H1 (cell line): ENCODE measurements at places on chromosomes 2 and 18.

DNA sequence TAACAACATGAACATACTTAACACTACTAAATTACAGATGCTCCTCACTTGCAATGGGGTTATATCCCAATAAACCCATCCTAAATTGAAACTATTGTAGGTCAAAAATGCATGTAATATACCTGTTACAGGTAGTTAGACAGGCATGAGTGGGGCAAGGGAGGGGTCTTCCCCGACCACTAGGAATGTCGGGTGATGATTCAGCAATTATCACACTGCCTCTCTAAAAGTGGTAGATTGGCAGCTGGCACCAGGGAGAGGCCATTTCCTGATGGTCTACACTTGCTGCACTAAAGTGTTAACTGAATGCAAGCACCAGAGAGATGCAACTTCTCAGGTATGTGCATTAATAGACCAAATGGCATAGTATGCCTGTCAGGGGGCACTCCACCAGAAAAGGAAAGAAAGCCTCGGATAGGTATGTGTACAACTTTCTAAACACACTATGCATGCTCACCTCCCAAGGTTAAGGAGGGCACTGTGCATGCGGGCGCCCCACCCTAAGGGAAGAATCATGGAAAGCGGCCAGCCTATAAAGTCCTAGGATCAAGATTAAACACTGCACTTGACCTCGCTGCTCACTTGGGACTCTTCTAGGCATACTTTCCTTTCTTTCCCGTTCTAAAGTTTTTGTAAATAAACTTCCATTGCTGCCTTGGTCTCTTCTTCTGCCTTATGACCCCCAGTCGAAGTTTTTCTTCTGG lies 35.6 kb downstream of the PIGN start:
- no peak for DNase-seq

- DNase-seq = no peak
Measured at GRCh38 chr18:61466736-61467135, 133.5 kb downstream of the CDH20 start.

GRCh38 chr2:132550946-132551345 lies 119.1 kb downstream of the LYPD1 start:
- DNase-seq = no peak

DNA sequence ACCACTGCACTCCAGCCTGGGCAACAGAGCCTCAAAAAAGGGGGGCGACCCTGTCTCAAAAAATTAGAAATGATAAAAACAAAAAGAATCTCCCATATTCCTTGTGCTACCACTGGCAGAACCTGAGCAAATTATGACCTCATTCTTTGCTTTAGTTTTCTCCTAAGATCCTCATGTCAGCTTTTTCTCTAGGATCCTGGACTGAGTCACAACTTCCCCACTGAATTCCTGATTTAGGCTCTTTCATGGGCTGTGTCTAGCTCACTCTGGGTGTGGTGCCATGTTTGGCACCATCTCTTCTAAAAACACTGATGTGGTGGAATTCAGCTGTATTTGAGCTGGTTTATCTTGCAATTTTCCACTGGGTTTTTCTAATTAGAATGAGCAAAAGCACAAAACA lies 37.1 kb downstream of the EXOC6B start:
- no peak for DNase-seq

GRCh38 chr2:38409156-38410102 lies 32.4 kb upstream of the ATL2 start:
- no peak for DNase-seq

DNA sequence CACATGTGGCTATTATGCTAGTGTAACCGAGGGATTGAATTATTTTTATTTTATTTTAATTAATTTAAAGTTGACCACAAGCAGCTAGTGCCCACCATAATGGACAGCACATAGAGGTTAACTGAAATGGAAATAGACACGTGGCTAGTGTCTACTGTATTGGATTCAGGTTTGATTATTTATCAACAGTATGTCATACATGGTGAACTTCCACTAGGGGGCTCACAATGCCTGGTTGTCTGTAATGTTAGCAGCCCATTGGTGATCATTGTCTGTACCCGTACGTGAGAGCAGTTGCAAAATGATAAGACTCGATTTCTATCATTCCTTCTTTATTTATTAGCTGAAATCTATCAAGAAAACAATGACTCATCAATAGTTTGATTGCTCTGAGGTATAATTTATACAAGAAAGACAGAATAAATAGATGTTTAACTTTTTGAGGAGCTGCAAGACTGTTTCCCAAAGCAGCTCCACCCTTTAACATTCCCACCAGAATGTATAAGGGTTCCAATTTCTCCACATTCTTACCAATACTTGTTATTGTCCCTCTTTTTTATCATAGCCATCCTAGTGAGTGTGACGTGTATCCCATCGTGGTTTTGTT lies 76.5 kb downstream of the CYBRD1 start:
- no peak for DNase-seq

DNA sequence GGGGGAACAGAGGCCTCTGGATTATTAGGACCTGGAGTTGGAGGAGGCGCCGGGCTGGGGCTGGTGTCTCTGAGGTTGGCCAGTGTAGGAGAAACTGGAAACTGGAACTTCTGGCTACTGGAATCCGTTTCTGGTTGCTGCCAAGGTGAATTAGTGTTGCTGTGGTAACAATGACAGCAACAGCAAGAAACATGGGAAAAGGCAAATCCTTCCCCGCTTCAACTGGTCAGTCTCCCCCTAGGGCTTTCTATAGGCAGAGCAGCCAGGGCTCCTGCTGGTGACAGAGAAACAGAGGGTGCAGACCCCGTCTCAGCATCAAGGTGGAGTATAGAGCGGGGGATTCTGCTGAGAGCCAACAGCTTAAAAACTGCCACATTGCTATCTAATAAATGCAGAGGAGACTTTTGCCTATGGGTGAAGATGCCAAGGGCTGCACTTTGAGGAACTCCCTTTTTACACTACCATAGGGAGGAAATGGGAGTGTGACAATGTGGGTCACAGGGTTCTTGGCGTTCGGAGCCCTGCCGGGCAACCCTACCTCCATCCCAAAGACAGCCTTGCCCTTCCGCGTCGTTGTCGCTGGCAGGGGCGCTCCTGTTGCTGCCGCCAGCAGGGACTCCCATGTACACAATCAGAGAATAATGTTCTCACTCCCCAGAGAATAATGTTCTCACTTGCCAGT lies 81.4 kb upstream of the CABLES1 start:
- DNase-seq = peak; percentile 62

GRCh38 chr18:40902436-40902835 lies 1052.6 kb upstream of the PIK3C3 start:
- no peak for DNase-seq

DNA sequence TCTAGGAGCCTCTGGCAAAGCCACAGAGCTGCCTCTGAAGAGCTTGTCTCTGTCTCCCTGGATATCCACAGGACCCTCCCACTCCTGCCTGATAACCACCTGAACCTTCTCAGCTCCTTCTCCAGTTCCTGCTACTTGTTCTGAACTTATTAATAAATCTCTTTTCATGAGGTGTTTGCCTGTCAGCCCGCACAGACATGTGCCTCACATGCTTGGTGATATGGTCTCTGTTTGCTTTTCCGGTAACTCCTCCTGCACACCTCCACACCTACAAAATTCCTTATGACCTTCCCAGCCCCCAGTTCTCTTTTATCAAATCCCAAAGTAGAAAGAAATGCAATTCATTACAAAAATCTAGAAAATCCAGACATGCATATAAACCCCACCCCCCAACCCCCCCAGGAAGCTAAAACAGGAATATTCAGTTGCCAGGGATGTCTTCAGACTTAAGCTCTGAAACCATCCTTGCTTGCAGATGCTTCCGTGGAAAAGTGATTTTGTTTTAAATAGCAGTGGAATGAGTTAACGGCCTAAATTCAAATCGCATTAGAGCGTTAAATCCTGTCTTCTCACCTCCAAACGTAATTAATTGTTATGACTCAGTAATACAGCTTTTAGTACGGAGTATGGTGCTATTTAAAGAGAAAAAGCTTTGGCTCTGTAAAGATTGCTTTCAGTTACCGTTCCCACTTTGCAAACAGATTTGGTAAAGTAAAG lies 2.1 kb upstream of the PID1 start:
- DNase-seq = no peak

- DNase-seq = no peak
Measured at GRCh38 chr18:9547782-9548181, 66.6 kb downstream of the PPP4R1 start.

DNA sequence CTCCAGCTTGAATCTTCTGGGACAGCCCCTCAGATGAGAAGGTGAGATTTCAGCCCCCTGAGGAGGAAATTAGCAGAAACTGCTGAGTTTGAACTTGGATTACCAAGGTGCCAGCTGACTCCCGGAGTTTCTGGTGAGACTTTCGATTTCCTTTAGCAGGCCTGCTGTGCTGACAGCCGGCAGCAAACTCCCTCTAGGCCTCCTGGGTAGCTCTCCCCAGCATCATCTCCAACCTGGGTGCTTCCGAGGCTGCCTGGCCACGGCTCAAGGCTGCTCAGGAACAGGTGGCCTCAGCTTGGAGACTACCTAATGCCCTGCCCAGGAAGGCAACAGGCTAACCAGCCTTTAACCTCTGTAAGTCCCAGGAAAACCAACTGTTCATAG lies 16.5 kb downstream of the SDC1 start:
- no peak for DNase-seq

DNA sequence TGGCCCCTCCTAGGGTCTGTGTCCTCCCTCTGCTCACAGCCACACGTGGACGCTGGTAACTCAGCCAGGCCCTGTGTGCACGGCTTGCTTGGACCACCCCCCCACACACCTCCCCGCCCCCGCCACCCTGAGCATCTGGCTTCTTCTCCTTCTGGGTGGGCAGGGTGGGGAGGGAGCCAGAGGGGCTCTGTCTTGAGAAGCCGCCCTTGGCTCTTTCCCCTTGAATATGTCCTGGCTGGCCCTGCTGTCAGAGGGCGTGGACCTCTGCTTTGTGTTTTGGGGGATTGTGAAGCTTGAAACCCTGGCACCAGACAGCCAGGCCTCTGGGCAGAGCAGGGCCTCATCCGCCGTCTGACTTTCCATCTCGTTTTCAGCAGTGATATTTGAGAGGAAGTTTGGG lies 72.1 kb downstream of the GLI2 start:
- DNase-seq = no peak

DNA sequence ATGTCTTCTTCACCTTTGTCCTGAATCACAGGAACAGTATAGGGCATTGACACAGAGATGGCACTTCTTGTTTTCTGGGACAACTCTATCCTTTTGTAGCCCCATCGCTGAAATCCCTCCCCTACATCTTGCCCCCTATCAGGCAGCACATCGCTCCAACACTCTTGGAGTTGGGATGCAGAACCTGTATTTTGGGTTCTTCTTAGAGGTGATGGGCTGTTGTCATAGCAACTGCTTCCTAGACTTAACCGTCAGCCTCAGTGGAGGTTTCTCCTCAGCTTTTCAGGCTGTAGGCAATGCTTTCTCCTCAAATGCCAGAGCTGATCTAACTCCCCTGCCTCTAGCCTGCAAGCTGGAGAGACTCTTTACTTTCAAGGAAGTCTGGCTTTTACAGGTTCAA lies 99.9 kb upstream of the SPRED2 start:
- no peak for DNase-seq

DNA sequence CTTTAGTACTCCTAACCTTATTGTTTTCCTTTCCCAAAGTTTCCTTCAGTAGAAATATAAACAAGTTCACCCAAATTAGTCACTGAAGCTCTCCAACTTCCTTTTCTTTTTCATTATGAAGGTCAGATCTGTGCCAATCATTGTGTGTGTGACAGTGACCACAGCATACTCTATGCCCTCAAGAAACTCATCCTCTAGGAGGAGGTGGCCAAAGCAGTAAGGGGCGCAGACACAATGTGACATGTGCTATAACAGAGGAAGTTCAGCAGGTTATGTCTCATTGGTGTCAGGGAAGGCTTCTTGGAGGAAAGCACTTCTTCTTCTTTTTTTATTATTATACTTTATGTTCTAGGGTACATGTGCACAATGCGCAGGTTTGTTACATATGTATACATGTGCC lies 60.0 kb upstream of the PSME4 start:
- DNase-seq = no peak

- no peak for DNase-seq
Measured at GRCh38 chr2:234640657-234641056, 143.8 kb upstream of the ARL4C start.

- no peak for DNase-seq
Measured at GRCh38 chr2:159091976-159092375, 123.5 kb downstream of the TANC1 start.

- no peak for DNase-seq
Measured at GRCh38 chr2:209076151-209076550, 347.7 kb upstream of the MAP2 start.

DNA sequence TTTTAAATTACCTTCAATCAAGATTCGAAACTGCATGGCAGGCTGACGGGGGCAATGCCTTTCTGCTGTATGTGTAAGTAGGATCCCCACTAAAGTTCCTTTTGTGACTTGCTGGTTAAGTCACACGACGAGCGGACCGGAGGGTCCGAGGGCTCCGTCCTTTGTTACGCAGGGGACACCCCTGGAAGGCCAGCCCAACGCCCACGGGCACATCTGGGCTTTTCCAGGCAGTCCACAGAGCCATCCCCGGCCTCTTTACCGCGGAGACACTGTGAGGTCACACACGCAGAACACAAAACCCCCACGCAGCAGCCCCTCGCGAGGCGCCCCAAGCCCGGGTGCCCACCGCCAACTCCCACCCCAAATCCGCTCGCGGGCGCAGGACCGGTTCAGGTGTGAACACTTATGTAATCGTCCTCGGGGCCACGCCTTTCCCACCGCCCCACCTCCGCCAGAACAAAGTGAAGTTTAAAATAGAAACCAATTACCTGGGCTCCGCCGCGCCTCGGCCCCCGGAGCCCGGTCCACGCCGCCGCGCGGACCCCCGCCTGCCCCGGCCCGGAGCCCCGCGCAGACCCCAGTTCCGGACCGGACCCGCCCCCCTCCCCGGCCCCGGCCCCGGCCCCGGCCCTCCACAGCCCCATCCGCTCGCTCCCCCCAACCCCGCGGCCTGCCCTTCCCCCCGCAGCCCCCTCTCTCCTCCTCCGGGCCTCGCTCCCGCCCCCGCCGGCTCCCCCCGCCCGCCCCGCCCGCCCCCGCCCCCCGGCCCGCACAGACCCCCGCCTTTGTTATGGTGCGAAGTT lies 4.2 kb downstream of the ZNF516 start:
- no peak for DNase-seq

- DNase-seq = no peak
Measured at GRCh38 chr2:120953066-120953756, 217.5 kb downstream of the GLI2 start.

- no peak for DNase-seq
Measured at GRCh38 chr2:54325148-54325547, 69.1 kb upstream of the TSPYL6 start.

DNA sequence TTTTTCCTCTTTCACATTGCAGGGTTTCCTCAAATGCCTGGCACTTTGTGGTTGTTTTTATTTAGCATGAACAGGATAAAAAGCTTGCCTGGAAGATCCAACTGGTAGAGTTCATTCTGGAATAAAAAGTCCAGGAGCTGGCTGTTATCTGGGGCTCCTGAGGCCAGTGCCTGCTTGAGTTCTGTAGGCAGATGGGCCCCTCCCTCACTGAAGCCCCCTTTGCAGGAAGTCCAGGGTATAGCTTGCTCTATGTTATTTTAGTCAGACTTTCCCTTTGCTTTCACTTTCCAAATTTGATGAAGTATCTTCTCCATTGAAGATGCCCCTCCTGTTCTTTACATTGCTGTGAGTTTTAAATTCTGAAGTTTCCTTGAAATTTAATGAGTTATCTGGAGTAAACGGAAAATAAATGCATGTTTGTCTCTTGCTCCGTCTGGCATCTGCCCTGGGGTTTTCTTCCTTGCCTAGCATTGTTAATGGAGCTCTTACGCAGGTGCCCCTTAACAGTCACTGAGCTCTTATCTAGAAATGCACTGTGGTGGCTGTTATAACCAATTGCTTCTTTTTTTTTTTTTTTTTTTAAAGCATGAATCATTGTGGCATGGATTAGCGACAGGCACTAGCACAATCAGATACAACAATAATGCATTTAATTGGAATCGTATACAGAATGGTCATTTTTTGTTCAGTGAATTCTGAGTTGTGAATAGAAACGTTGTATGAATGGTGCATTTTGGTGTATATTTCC lies 27.0 kb upstream of the LPIN1 start:
- DNase-seq = no peak
